ENCODE measurements at places on chromosomes 2 and 18.

DNA sequence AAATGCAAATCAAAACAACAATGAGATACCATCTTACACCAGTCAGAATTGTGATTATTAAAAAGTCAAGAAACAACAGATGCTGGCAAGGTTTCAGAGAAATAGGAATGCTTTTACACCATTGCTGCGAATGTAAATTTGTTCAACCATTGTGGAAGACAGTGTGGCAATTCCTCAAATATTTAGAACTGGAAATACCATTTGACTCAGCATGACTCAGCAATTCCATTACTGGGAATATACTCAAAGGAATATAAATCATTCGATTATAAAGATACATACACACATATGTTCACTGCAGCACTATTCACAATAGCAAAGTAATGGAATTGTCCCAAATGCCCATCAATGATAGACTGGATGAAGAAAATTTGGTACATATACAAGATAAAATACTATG, 516.7 kb downstream of the ERBB4 start:
- DNase-seq = peak; percentile 25

DNA sequence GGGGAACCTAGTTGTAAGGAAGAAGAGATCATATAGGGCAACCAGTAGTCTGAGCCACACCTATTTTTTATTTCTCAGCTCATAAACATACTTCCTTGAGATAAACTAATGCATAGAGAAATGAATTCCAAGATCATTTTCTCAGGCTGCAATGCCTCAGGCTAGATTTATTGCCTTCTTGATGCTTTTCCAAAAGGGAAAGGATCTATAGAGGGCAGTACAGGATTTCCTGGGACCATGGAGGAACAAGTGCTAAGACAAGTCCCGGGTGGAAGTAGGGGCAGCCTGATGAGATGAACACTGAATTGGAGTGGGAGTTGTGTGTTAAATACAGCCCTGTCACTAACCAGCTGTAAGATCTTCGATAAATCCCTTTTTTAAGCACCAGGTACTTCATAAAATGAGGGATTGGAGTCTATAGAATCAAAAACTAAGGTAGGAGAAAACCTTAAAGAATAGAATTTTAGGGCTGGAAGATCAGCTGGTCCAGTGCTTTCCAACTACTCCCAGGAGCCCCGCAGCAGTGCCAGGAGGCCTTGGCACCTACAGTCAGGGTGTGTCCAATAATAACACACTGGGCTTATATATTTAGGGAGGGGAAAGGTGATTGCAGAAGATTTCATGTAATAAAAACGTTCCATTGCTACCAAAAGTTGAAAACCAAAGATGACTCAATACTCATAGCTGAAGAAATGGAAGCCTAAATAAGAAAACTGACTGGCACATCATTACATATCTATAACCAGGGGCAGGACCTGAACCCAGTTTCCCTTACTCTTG, 58.1 kb downstream of the SERTAD2 start:
- DNase-seq = peak; percentile 40

GRCh38 chr18:3721771-3722648, 272.0 kb downstream of the TGIF1 start:
- no peak for DNase-seq

- DNase-seq = no peak
These were observed 122.2 kb upstream of the NXPH2 start for GRCh38 chr2:138902239-138902871.

DNA sequence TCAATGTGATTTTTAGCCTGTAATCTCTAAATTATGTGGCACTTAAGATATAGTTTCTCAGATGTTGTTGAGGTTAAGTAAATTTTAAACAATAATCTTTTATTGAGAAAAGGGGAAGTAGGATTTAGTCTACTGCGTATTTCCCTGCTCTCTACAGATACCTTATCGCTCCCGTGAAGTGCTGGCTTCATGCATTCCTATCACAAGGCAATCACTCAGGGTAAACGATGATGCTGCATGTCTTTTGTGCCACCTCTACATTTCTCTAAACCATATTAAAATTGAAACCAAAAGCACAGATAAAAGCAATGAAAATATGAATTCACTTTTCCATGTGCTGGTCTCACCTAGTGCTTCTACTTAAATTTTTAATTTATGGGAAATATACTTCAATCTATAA, 14.4 kb upstream of the RPE start:
- no peak for DNase-seq

GRCh38 chr2:188865681-188866080, 108.5 kb upstream of the COL3A1 start:
- no peak for DNase-seq

DNA sequence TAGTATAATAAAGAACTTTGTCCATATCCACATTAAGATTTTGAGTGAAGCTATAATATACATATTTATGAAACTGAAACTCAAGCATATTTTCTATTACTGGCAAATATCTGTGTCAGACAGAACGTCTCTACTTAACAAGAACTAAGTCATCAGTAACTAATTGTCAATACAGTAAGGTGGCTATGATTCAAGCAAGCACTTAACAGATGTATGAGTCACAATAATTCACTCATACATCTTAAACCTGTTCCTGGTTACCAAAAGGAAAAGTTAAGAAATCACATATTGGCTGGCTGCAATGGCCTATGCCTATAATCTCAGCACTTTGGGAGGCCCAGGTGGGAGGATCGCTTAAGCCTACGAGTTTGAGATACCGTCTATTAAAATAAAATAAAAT, 96.0 kb downstream of the SOS1 start:
- DNase-seq = no peak

- no peak for DNase-seq
These were observed 221.9 kb downstream of the PIEZO2 start for GRCh38 chr18:10927286-10927992.

DNA sequence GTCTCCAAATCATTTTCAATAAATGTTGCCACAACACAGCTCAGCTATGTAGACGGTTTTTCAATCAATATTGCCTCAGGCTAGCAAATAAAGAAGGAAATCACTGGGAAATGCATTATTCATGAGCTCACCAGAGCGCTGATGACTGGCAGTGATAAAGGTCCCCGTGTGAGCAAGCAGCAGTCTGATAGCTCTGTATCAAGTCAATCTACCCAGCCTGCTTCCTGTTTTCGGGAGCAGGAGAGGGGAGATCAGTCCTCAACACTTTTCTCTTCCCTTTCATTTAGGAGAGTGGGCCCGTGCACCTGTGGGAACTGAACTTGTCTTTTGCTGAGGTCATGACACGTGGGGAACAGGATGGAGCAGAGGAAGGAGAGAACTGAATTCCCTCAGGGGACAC, 253.9 kb upstream of the SIX2 start:
- DNase-seq = no peak

- DNase-seq = no peak
These were observed 70.9 kb upstream of the ST6GAL2 start for GRCh38 chr2:106956879-106957278.

GRCh38 chr2:105836840-105837692, 92.4 kb downstream of the NCK2 start:
- DNase-seq = no peak

DNA sequence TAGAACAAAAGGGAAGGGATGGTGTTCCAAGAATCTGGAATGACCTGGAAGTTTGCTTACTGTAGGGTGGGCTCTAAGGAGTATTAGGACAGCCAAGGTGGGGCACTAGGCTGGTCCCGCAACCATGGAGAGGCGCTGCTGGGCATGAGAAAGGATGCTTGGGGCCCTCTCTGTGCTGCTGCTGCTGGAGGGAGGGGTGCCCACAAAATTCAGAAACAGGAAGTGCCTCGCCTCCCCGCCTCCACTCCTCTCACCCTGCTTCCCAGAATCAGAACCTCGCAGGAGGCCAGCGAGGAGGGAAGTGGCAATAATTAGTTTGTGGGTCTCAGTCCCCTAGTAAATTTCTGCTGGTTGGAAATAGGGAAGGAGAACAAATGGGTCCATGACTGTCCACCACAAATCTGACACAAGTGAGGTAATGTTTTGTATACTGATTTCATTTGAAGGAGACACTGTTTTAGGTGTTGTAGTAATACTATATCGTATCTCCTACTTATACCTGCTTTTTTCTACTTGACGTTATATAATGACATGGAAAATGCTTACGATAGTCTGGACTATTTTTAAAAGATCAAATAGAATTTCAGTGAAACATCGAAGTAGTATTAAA, 7.9 kb upstream of the PDCL3 start:
- DNase-seq = no peak

- no peak for DNase-seq
These were observed 808.1 kb downstream of the DCC start for GRCh38 chr18:53148123-53148522.

GRCh38 chr18:55100817-55101457, 141.7 kb upstream of the CCDC68 start:
- DNase-seq = no peak

GRCh38 chr2:39135690-39136259, 14.9 kb upstream of the SOS1 start:
- no peak for DNase-seq

GRCh38 chr2:176096986-176097819, 2.4 kb upstream of the HOXD12 start:
- DNase-seq = peak; percentile 87

- no peak for DNase-seq
These were observed 78.3 kb upstream of the CRIM1 start for GRCh38 chr2:36277146-36277808.

DNA sequence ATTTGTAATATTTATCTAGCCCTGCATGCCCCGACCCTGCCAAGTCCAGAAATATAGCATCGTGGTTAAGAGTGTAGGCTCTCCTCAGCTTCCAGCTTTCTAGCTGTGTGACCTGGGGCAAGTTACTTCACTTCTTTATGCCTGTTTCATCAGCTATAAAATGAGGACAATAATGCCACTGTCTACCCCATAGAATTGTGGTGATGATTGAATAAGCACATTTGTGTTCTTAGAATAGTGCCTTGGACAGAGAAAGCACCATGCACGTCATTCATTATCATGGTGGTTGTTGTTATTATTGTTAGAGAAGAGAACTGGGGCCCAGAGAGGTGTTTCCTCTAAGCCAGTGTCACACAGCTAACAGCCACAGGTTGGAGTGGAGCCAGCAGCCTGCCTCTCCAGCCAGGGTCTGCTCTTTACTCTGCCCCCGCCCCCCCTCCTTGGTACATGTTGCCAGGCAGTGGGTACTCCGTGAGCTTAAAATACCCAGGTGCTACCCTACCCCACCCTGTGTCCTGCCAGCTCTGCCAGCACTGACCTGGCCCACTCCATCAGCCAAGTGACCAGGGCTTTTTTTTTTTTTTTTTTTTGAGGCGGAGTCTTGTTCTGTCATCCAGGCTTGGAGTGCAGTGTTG, 202.1 kb downstream of the CTIF start:
- no peak for DNase-seq

- DNase-seq = no peak
These were observed 7.7 kb downstream of the FHL2 start for GRCh38 chr2:105391058-105391627.

- DNase-seq = peak; percentile 38
These were observed 176.3 kb upstream of the NABP1 start for GRCh38 chr2:191501561-191502168.

- DNase-seq = no peak
These were observed 78.1 kb upstream of the NPAS2 start for GRCh38 chr2:100741880-100742276.

GRCh38 chr2:47031909-47032668, 116.5 kb upstream of the MCFD2 start:
- no peak for DNase-seq

GRCh38 chr18:8602557-8602956, 6.7 kb upstream of the RAB12 start:
- no peak for DNase-seq

DNA sequence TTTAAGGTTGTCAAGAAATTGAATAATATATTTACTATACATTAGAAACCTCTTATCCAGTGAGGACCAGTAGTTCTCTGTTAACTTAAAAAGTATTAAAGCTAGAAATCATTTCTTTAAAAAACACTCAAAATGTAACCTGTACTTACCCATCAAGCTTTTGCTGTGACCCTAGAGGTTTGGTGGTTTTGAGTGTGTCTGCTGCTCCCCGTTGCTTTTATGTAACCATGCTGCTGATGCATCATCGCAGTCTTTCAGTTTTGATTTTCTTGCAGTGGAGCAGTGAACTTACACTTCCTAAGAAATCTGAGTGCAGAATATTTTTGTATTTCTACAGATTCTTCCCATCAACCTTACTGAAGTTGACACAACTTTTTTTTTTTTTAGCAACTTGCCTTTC, 34.2 kb downstream of the MRPS9 start:
- DNase-seq = no peak

DNA sequence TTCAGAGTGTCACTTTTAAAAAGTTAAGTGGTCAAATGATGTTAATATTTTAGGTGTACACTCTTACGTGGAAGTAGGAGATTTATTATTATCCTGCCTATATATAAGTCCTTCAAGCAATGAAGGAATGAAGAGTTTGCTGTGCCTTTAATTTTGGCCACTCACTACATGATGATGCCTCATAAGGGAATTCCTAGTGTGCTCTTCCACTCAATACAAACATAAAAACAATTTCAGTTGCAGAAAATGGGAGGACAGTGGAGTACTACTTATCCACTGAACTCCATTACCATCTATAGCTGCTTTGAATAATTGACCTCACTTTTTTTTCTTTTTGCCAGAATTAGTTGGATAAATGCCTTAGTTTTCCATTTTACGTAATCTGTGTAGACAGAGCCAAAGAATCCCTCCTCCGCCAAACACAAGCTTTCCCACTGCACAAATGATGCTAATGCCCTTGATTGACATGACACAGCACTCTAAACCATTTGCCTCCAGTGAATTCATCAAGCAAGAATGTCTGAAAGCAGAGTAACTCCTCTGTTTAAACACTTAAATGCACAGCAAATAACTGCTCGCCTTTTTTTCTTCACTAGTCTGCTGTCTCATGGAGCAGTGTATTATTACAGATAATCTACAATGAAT, 751.1 kb upstream of the FANCL start:
- DNase-seq = no peak

DNA sequence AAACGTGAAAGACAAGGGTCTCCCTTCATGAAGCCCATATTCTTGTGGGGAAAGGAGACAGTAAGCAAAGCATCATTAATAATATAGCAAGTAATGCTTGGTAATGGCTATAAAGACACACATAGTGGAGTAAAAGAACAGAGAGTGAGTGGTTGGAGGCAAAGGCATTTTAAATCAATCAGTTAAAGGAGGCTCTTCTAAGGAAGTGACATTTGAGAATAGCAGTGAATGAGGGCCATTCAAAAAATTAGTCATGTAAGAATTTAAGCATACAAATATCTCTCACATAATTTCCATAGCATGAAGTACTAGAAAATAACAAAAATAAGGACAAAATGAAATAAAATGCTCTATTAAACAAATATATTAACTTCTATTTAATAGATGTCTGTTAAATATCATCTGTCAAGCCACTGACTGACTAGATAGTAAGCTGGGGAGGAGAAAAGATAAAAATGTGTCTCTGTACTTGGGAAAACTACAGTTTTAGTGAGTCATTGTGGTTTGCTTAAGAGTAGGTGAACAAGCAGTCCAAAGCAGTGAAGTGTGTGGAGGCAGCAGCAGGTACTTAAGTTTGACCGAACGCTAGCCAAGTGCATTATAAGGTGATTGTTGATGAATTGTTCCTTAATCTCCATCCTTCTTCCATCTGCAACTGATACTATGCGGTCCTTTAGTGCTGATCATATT, 160.1 kb downstream of the PARD3B start:
- DNase-seq = no peak
